ENCODE measurements at places on chromosomes 12 and 14. TPM values are rescaled to one million over a fixed set of nuclear protein-coding genes. Genes with fewer than 3 reads are reported as not detected.

The AKAP3 gene
- 0.32 TPM for total RNA-seq

The TMEM263 gene
- total RNA-seq = 4.3 TPM

DNA sequence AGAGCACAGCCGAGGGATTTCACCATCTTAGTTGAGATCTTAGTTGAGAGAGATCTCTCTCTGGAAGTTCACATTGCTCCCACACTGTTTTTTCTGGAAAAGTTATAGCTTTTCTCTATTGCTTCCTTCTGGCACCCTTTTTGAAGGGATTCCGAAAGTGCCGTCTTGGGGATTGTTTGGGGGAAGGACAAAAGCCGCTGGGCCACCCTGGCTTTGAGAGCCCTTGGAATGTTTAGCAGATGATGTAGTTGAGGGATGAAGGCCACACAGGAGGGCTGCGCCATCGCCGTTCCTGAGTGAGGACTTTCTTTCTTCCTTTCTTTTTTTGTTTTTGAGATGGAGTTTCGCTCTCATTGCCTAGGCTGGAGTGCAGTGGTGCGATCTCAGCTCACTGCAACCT, 17.7 kb downstream of the PLEKHG3 start:
- no peak for ATAC-seq

DNA sequence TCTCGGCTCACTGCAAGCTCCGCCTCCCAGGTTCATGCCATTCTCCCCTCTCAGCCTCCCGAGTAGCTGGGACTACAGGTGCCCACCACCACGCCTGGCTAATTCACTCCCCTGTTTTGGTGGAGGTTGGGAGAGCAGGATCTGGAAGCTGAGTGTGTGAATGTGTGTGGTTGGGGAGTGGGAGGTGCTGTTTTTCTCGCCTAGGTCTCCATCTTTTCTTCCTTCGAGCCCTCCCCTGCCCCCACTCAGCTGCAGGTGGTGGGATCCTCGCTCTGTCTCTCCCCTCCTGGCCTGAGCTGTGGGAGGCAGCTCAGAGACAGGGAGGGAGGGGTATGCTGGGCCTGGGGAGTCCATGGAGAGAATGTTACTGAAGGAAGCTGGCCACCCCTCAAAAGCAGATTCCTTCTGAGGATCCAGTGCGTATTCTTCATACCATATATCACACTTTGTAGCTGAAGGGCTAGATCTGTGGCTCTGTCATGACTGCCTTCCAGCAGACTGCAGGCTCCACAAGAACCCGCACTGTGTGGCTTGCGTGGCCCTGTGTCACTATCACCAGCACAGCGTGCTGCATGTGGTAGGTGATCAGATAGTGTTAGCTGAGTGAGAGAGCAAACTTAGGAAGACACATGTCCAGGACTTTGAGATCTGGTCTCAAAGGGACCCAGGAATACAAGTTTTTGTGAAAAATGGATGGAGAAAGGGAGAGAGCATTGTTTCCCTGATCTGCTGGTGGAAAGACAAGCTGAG, 2.8 kb downstream of the KRT83 start:
- ATAC-seq = no peak

- ATAC-seq = no peak
Measured at GRCh38 chr14:70515811-70516210, 19.0 kb downstream of the ADAM20 start.

DNA sequence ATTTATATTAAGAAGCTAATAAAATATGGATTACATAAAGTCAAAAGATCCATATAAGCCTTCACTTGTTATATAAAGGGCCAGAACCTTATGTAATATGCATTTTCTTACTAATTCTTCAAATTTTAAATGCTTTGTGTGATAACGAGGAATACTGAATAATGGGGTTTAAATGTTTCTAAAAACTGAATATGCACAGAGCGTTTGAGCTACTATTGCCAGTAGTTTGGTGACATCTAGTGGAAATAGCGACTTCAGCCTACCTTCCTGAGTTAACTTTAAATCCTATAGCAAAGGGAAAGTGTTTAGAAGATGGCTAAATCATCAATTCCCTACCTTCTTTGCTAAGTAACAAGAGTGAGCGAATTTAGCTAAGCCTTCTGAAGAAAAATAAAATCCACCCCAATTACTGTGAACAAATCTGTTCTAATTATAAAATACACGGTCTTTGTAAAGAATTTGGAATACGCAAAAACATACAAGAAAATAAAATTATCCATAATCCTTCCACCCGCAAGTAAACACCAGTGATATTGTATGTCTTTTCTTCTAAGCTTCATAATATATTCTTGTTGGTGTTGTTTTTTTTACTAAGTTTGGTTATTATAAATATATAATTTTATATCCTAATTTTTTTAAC, 115.5 kb upstream of the G2E3 start:
- ATAC-seq = no peak

DNA sequence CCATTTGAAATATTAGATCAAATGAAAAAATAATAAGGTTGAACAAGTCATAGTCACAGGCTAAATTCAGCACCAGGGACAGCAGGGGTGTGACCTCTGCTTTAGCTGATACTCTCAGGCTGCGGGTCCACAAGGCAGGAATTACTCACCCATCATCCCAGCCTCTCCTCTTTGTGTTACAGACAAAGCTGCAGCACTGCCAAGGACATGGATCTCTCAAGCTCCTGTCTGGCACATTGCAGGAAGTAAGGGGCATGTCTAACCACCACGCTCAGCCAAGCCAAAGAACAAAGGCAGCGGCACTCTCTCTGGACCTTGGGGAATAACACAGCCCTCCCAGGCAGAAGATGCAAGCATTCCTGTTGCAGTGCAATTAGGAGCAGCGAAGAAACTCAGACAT, 783.8 kb downstream of the VRK1 start:
- peak; percentile 13 for ATAC-seq

GRCh38 chr12:66323017-66323416, 20.7 kb downstream of the HELB start:
- no peak for ATAC-seq

GRCh38 chr12:92503029-92503931, 199.5 kb upstream of the PLEKHG7 start:
- ATAC-seq = no peak

DNA sequence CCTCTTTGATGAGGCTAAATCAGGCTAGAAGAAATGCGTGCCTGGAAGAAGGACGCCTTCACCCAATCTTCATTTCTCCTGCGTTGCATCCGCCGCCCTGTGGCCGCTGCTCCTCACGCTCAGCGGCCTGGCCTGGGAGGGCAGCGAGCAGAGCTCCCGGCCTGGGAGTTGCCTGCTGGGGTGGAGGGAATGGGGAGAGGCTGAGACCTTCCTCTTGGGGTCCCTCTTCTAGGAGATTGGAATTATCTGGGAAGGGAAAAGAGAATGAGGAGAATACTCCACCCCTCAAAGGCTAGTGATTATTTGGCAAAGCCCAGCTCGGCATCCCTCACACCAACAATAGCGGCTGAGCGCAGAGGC, 2.4 kb upstream of the HOXC12 start:
- ATAC-seq = no peak

GRCh38 chr14:73783107-73783727, 68.4 kb upstream of the PTGR2 start:
- no peak for ATAC-seq

- ATAC-seq = peak; percentile 81
Measured at GRCh38 chr14:67943947-67944346, 124.4 kb downstream of the RAD51B start.
